NCI-H1694 treated with DMSO at 0.1 percent for 48 hours (cell line): ENCODE measurements at places on chromosomes 1 and 21.

GRCh38 chr1:231069333-231069732 lies 29.3 kb upstream of the FAM89A start:
- DNase-seq = no peak

DNA sequence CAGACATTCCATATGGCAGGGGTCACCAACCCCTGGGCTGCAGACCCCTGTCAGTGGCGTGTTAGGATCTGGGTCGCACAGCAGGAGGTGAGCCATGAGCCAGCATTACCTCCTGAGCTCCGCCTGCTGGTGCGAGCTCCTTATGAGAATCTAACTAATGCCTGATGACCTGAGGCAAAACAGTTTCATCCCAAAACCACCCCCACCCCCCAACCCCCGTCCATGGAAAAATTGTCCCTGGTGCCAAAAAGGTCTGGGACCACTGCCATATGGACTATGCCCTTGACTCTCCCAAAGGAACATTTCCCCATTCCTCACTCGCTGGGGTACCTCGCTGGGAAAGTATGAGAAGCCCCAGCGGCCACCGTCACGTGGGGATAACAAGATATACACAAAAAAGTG lies 6.4 kb upstream of the CPT2 start:
- DNase-seq = no peak

GRCh38 chr1:45016767-45017166 lies 4.7 kb downstream of the UROD start:
- DNase-seq = no peak

- no peak for DNase-seq
Observed at GRCh38 chr1:159141584-159142390, 29.6 kb upstream of the CADM3 start.

GRCh38 chr1:222071387-222071786 lies 329.5 kb upstream of the DUSP10 start:
- no peak for DNase-seq

- no peak for DNase-seq
Observed at GRCh38 chr1:110610084-110610483, 3.9 kb upstream of the KCNA2 start.

DNA sequence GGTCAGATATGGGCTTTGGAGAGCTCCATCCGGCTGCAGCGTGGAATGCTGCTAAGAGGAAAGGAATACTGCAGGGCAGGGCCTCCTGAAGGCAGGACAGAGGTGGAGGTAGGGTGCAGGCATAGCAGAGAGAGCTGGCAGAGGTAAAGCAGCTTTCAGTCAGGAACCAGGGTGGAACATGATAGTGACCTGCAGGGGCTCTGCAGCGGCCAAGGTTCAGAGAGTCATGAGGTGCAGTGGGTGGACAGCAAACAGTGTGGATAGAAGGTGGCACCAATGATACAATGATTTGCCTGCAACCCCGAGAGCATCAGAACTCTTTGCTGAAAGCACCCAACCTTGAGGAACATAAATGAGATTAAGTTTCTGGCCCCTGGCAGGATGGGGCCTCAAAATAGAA lies 119.3 kb downstream of the BEND5 start:
- no peak for DNase-seq

DNA sequence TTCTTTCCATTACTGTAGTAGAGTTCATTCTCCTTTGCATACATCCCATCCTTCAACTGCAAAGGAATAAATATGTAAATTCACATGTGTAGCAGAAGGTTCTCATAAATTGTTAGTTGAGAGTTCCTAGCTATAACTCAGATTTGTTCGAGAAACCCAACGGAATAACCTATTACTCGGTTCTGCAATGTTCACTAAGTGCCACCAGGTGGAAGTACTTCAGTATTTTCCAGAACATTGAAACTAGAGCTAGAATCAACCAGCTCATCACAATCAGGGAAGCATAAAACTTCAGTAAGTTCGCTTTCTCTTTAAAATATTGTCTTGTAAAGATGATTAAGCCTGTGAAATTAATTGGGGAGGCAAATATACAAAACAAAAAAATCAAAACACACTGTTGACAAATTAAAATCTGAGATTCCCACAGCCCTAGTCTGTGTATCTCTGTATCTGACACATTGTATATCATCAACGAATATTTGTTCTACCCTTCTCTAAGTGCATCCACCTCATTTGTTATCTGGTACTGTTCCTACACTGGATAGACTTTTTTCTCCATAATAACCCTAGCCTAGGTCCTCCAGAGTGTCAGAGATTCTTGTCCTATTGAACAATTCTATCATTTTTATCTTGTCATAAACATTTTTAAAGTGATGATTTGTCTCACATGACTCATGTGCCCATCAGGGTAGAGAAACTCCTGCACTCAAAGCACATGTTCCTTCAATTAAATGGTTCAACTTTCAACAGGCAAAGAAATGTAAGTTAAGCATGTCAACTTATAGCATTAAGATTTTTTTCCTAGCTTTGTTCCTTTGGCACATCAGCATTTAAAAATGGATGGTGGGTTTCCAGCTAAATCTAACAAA lies 31.9 kb downstream of the MROH9 start:
- DNase-seq = peak; percentile 22

- DNase-seq = no peak
Observed at GRCh38 chr1:57115030-57115614, 149.3 kb upstream of the C8B start.

GRCh38 chr1:17913326-17914115 lies 158.4 kb downstream of the ACTL8 start:
- no peak for DNase-seq

DNA sequence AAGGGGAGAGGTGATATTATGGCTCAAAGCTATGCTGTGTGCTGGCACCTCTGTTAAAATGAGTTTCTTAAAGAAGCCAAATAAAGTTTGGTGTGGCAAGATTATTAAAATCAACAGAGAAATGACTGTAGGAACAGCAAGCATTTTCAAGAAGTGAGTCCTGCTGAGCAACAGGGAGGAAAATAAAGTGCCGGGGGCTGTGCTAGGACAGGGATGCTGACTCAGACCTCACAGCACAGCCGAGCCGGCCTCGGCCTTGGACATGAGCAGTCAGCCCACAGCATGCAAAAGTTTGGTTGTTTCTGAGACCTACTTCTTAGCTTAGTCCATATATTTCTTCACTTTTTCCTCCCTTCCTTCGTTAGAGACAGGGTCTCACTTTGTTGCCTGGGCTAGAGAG lies 19.2 kb downstream of the CNIH3 start:
- DNase-seq = no peak

GRCh38 chr1:76799700-76800099 lies 67.6 kb upstream of the ST6GALNAC5 start:
- DNase-seq = no peak

DNA sequence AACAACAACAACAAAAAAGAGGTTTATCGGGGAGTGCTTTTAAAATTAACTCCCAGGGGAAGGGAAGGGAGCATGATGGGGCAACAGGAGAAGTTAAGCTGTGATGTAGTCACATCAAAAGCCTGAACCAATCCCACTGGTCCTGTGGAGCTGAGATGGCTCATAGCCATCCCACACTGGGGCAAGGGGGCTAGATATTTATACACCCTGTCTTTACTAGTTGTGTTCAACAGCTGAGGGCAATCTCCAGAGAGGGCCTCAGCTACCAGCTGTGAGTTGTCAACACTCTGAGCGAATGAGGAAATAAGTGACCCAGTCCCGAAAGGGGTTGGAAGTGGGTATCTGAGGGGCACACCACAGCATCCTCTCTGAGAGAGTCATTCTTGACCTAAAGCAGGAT lies 31.0 kb upstream of the CREG1 start:
- DNase-seq = no peak

DNA sequence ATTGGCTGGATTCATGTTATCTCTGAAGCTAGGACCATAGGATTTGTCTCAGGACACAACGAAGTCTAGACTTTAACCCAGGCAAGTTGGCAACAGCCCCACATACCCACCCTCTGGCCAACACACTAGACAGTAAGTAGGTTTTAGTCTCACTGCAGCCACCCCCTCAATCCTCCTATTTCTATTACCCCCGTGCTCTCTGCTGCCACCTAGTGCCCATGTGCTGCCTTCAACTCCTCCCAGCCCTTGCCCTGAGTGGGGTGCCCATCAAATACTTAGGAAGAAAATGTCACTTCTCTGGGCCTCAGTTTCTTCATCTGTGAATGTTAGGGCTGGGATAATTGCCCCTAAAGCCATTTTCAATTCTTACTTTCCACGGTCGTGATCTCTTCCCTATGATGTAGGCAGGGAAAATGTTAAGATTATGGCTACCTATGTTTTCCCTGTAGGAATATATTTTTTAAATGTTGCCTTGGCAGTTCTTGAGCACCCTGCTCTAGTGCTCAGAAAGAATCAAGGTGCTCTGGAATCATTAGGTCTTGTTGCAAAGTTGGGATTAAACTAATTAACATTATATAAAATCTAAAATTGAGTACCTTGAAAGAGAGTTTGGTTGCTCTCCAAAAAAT lies 213.0 kb downstream of the LMX1A start:
- DNase-seq = no peak

DNA sequence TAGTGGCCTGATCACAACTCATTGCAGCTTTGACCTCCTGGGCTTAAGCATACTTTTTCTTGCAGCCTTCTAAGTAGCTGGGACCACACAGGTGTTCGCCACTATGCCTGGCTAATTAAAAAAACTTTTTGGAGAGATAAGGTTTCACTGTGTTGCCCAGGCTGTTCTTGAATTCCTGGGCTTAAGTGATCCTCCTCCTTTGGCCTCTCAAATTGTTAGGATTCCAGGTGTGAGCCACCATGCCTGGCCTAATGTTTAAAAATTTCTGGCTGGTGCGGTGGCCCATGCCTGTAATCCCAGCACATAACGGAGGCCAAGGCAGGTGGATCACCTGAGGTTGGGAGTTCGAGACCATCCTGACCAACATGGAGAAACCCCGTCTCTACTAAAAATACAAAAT lies 24.4 kb downstream of the YTHDF2 start:
- no peak for DNase-seq

DNA sequence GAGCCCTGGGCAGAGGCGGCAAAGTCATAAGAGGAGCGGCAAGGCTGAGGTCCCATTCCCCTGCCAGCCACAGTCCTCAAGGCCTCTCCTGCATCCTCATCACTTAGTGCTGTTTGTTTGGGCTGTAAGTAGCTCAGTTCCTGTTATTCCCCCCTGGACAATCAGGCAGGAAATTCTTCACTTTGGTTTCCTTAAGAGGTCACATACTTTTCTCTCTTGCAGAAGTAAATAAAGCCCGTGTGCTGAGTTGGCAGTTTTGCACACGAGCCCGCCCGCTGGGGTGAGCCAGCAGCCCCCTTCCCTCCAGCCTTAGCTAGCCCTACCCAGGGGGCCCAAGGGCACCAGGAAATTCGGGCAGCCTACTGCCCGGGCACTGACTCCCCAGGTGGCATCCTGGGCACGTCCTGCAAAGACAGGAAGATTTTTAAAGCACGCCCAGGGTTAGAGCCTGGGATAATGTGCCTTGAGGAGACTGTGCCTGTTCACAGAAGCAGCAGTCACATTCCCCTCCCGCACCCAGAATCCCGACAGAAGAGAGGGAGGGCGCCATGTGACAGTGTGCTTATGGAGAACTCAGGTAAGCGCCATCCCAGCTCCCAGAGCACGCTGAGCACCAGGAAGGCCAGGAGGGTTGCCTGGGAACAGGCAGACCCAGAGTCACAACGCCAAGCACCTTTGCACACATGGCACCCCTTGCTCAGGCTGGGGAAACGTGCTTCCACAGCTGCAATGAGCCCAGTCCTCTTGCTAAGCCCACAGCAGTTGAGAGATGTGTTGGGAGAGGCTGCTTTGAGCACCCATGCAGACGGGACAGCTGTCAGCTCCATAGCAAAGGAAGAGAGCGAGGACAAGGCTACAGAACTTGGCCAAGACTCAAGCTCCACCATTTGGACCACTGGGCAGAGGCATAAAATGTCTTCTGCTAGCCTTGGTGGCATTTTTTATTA lies 144.5 kb upstream of the TMEM51 start:
- peak; percentile 36 for DNase-seq

- DNase-seq = no peak
Observed at GRCh38 chr1:205310976-205311704, 10.4 kb downstream of the NUAK2 start.

DNA sequence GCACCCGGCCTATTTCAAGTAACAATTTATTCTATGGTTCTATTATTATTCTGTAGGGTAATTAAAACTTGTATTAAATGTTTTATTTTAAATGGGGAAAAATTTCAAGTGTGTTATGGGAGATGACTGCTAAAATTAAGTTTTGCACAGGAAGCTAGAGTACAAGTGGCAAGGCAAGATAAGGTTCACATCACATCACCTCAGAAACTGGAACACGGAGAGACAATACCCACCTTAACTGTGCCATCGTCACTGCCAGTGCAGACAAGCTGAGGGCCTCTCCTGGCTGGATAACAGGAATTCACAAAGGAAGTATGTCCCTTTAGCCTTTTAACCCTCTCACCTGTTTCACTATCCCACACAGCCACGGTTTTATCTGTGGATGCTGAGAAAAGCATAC lies 7.6 kb downstream of the SNRNP40 start:
- DNase-seq = no peak

DNA sequence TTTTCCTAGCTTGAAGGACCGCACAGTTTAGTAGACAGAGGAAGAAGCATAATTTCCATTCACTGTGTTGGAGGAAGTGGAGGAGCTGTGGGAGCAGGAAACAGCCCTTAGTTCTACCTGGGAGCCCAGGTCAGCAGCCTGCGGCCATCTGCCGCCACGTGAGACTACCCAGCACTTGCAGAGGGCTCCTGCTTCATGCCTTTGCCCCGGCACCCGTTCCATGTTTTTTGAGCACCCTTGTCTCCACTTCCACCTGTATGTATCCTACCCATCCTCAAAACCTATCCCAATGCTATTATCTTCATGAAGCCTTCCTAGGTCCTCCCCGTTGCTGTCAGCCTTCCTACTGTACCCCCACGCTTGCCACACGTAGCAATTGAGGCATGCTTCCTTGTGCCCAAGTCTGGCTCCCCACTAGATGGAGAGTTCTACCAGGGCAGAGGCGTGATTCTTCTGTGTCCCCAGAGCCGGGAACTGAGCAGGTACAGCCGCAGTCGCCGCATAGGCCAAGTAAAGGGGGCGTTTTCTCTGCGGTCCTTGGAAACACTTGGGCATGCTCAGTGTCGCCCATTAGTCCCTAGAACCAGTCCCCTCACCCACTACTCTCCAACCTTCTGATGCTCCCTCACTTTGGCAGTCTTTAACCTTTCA lies 1.9 kb downstream of the SLC6A9 start:
- peak; percentile 79 for DNase-seq

DNA sequence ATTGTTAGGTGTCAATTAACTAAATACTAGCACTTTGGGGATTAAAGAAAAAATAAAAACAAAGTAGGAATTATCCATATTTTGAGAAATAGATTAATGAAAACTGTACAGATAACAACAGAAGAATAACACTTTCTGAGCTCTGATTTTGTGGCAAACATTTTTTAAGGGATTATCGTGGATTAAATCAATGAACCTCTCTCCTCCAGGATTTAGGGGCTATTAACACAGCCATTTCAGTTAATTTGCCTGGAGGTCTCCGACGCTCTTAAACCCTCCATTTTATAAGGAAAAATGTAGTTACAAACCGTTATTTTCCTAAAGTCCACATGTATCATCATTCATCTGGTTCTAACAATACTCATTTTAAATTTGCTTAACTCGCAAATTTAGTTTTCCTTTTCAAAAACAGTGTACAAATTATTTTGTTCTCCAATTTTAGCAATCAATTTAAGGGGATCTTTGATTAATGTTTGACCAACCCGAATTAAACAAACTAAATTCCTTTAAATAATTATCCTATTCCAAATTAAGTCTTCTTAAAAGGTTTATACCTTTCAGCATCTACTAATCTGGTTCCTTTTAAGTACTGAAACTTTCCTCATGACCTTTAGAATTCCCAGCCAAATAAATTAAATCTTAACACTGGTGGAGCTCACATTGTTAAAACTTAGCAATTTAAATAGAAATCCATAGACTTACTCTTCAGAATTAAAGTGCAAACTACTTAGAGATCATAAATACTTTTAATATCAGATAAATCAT lies 30.7 kb upstream of the RNF187 start:
- DNase-seq = no peak
